Dermis lymphatic vessel endothelial cell (primary cell): ENCODE measurements at places on chromosomes 3 and 15. TPM values are rescaled to one million over a fixed set of nuclear protein-coding genes. Genes with fewer than 3 reads are reported as not detected.

ITIH3 gene
- 0.95 and 0.98 TPM in 2 replicates for total RNA-seq

GOLGA8J gene
- 0.17 TPM in 1 of 2 replicates, not detected in the other for total RNA-seq

MUSTN1 gene
- total RNA-seq: 0.11 TPM in 1 of 2 replicates, not detected in the other

OR4F15 gene
- not detected in 2 replicates for total RNA-seq

GOLGA8S gene
- under 0.01 TPM in 2 replicates for total RNA-seq
